ENCODE measurements at places on chromosomes 4 and X. TPM values are rescaled to one million over a fixed set of nuclear protein-coding genes. Genes with fewer than 3 reads are reported as not detected.

DNA sequence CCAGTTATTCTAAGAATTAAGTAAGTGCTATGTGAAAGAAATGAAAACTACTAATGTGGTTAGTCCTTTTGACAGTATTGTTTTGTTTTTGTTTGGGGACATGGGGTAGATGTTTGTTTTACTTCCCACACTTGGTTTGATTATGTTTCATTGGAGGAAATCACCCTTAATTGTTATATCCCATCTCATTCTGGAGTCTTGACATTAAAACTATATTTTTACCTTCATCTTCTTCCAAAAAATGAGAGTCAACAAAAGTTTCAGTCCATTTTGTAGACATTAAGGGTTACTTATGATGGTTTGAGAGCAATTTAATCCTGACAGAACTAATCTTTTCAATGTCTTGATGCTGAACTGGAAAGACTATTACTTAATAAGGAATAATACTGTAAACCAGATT, 108.7 kb downstream of the GPC3 start:
- DNase-seq: no peak

DNA sequence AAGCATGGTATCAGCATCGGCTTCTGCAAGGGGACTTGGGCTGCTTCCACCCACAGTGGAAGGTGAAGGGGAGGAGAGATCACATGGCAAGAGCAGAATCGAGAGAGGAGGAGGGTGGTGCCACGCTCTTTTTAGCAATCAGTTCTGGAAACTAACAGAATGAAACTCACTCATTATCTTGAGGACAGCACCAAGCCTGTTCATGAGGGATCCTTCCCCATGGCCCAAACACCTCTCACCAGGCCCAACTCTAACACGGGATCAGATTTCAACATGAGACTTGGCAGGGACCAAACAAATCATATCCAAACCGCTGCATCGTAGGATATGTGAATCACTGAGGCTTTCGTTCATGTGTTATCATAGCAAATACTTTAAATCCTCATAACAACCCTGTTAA, 125.5 kb downstream of the GPC3 start:
- no peak for DNase-seq

FAM184B gene
- total RNA-seq: not detected

DNA sequence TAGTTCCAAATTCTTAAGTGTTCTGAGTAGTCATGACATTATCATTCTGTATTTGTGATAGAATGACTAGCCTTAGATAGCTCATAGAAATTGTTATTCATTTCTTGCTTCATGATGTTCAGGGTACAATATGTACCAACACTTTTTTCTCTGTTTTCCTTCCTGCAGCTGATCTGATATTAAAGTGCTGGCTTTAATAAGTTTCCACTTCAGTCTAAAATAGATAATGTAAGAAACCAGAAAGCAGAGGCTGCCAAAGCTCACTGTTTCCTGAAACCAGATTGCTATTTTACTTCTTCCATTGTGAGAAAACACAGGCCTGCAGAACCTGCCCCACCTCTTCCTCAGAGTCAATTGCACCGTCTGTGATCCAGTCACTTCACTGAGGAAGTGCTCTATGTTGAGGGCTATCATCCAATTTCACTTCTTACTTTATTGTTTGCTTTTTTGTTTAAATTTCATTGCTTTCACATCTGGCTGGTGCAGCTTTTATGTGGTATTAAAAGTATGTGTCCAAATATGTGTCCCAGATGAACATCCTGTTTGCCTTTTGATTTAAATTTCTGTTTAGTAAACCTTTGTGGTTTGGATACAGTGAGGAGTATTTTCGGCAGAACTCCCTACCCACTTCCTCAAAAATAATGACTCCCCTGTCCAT, 652.1 kb downstream of the ANKRD50 start:
- peak; percentile 45 for DNase-seq

DNA sequence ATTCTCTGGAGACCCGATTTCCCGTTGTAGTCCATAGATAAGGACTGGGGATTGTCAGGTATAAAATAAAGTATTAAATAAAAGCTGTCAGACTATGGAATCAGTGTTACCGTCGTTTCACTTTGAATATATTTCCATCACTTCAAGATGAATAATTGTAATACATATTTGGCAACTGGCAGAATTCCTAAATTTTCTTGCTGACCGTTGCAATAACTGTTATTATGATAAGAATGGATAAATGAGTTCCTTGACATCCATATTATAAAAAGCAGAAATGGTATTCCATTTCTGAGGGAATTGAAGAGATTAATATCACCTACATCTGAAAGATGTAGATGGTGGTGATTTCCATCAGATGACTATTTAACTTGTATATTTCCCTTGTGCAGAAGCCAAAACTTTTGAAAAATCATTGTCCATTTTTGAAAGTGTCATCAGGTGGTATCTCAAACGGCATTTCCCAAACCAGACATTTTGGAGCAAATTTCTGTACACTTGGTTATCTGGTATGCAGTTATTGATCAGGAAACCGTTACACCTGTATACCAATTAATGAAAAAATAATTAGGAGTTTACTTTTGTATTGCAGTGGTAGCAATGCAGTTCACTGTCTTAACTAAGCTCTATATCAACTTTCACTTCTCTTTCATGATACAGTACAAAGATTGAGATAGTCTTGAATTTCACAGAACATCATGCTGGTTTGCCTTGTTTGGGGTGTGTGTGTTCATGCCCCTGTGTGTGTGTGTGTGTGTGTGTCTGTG, 878.5 kb downstream of the PCDH18 start:
- no peak for DNase-seq

CDKL2 gene
- 0.13 TPM for total RNA-seq

GRCh38 chrX:34900691-34901090, 41.9 kb upstream of the FAM47B start:
- DNase-seq: no peak

- DNase-seq: no peak
Observed at GRCh38 chr4:52701207-52701606, 42.1 kb upstream of the USP46 start.

FAM13A gene
- 18.0 TPM for total RNA-seq

SUPT20HL2 gene
- total RNA-seq: not detected

WDFY3 gene
- total RNA-seq: 34.2 TPM

DNA sequence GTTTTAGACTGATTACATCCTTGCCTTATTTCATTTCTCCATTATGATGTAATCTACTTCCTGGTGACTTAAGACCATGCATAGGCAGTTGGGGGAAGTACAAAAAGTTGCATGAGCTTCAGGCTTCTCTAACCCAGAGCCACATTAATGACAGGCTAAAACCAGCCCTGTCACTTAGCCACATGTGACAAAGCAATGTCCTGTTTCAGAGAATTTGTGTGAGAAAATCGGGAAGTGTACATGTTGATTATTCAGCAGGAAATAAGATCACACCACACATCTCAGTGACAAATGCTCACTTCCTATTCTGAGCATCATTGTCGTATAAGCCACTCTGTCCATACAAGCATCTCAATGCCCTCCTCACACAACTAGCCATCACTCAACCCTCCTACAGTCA, 98.5 kb upstream of the MAGEB16 start:
- DNase-seq: no peak

- no peak for DNase-seq
Observed at GRCh38 chr4:24240655-24241054, 343.7 kb downstream of the DHX15 start.

MGAT4D gene
- not detected for total RNA-seq

TDO2 gene
- not detected for total RNA-seq

C4orf36 gene
- 0.59 TPM for total RNA-seq

ZNF182 gene
- total RNA-seq: 3.1 TPM

GRCh38 chrX:65407157-65407626, 127.4 kb downstream of the LAS1L start:
- DNase-seq: no peak

DNA sequence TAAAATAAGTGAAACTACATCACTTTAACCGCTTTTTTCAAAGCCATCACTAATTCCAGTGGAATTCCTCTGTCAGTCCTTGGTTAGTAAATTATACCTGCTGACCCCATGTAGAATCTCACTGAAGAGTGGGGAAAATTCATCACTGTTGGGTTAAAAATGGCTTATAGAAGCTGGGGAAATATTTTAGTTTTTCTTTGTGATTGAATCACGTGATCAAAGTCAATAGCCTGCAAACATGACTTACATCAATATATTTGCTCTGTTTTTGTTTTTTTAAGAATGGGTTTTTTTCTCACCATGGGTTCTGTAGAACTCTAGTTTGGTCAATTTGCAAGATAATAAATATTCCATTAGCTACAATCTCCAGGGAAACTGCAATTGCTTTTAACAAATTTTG, 445.2 kb upstream of the FAM47C start:
- no peak for DNase-seq

SLC9B1 gene
- 0.65 TPM for total RNA-seq

Data from Right ventricle myocardium superior (tissue), 1 donor.